ENCODE measurements at places on chromosomes 7 and 10.

DNA sequence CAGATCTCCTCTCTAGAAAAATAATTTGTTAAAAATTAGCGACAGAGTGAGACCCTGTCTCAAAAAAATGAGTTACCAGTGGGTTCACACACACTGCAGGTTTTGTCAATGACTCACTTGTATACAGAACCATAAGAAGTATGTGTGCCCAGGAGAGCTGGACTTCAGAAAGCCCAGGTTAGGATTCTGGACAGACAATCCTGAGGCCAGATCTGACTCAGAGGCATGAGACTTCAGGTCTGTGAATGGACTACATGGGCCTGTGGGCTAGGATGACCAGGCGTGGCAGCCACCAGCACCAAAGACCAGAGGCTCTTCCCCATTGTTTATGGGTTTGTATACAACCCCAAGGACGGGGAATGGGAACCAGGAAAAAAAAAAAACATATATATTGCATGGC, 9.3 kb upstream of the ZNF438 start:
- DNase-seq = no peak

GRCh38 chr7:11480143-11480542, 351.9 kb downstream of the THSD7A start:
- DNase-seq = no peak

DNA sequence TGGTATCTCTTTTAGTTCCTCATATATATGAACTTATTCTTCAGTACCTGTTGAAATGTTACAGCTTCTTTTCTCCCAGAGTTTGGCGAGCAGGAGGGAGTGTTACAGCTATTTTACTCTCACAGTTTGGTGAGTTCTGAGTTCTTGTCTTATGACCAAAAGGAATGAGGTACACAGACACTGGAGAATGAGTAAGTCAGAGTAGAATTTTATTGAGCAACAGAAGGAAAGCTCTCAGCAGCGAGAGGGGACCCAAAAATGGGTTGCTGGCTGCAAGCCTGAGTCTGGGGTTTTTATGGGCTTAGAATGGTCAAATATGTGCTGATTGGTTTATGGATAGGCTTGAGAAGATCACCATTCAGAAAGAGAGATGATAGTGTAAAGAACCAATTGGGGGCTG, 175.2 kb downstream of the CDK14 start:
- DNase-seq = no peak

DNA sequence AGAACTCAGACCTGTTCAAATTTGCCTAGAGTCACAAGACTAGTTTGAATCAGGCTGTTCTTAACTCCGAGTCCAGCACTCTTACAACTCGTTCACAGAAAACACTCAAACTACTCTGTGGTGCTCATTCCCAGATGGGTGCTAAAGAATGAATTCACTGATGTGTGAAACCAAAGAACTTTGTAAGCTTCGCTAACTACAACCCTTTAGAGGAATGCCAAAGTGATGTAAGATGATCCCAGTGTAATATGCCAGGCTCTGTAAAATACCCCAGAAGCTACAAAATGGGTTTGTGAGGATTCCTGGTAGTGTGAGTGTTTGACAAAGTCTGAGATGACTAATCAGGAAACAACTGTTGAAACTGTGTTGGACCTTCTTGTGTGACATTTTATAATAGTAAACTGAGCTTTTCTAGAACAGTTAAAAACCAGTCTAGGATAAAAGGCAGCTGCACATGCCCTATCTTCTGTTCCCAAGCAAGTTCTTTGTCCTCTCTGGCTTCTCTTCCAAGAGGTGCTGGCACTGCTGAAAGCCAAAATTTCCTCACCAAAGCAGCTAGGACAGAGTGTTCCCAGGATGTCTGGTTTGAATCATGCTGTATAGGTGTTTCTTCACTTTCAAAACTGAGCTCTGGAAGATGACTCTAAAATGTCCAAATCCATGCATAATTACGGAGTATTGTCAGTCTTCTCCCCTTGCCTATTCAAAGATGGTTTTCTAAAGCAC, 527.6 kb downstream of the SORCS1 start:
- no peak for DNase-seq

DNA sequence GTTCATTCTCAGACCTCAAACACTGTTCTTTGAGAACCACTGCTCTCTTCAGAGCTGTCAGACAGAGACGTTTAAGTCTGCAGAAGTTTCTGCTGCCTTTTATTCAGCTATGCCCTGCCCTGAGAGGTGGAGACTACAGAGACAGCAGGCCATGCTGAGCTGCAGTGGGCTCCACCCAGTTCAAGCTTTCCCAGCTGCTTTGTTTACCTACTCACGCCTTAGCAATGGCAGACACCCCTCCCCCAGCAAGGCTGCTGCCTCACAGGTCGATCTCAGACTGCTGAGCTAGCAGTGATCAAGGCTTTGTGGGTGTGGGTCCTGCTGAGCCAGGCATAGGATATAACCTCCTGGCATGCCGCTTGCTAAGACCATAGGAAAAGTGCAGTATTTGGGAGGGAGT, 80.5 kb upstream of the CYP2C9 start:
- DNase-seq = no peak

DNA sequence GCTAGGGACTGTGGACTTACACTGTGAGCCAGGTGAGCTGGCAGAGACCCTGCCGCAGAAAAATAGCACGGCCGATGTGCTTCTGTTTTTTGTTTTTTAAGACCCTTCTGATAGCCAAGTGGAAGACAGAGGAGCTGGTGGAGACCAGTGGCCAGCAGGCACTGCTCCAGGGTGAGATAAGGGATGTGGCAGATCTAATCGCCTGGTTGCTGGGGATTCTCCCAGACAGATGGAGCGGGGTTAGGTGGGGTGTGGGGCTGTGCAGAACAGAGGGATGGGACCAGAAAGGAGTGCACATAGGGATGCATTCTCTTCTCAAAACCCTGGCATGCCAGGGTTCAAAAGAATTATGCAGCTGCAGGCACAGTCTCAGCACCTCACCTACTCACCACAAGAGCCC, 82.2 kb downstream of the VOPP1 start:
- DNase-seq = no peak

DNA sequence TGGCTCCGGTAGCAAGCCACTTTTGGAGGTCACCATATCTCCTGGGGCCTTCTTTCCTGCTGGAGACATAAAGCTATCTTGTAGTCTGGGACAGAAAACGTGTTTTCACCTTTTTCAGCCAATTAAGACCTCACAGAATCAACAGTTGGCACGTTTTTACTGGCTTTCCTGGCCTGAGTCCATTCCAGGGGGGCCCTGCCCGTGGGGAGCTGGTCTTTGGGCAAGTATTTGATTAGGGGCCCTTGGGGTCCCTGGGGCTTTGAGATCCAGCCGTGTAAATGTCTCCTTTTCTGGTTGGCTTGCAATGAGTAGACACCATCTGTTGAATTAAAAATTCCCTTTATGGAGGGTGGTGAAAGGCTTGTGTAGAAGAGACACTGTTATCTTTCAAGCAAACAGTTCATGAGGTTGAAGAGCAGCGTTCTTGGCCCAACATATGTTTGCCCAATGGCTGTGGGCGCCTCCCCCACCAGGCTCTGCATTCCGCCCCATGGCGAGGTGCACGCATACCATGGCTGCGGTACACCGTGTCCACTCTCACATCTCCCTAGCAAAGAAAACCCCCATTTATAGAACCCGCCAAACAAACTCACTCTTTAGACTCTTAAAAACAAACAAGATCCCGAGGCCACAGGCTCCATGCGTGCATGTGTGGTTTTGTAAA, 593.2 kb downstream of the LRMDA start:
- no peak for DNase-seq

- no peak for DNase-seq
Observed at GRCh38 chr10:2610946-2611345, 456.4 kb upstream of the PFKP start.

- DNase-seq = no peak
Observed at GRCh38 chr10:108801775-108802517, 1121.4 kb downstream of the XPNPEP1 start.

DNA sequence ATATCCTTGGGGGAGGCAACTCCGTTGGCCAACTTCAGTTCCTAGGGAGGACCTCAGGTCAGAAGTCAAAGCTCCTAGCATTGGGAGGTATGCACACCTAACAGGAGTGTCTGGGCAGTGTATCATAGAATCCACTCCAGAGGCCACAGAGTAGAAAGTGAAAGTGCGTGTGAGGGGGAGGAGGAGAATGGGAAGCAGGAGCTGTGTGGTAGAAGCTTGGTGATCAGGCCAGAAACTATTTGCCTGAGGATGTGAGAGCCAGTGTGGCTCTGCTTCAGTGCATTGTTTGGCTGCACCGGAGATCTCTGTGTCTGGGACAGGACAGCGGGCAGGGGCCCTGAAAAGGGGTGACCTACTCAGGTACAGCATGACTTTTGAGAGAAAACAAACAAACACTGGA, 557.4 kb upstream of the VSTM2A start:
- DNase-seq = no peak

DNA sequence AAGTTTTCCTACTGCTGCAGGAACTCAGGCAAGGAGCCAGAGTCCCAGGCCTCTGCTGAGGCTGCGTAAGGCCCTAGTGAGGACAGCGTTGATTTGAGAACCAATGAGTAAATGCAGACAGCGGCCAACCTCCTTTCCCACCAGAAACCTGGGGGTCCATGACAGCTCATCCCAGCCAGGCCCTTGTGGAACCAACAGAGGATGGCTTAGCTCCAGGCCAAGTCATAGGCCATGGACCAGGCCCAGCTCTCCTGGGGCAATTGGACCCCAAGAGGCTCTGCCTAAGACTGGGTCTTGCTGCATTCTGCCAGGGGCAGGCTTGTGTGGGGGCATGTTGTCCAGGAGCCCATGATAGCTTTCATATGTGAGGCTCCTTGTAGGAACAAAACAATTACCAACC, 65.4 kb upstream of the PPP1R3C start:
- DNase-seq = no peak

DNA sequence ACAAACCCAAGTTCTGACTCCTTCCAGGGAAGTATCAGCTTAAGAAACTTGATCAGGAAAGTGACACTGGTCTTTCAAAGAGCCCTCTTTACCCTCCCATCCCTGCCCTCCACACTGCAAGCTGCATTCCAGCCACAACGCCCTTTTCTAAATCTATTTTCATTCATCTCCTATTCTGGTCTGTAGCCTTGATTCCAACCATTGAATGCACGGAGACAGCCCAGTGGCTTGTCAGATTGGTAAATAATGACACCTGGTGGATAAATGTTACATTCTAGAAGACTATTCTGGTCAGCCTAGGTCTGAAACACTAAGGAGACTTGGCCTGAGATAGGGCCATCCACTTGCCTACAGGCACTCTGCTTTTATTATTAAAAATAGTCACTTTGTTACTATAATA, 20.9 kb downstream of the MORN4 start:
- no peak for DNase-seq

DNA sequence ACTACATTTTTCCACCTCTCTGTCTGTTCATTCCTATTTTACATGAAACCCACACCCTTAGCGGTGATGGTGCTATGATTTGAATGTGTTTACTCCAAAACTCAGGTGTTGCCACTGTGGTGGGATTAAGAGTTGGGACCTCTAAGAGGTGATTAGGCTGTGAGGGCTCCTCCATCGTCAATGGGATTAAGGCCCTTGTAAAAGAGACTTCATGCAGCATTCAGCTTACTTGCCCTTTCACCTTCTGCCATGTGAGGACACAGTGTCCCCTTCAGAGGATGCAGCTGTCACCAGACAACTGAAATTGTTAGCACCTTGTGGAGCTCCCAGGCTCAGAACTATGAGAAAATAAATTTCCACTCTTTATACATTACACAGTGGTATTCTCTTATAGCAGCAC, 182.2 kb downstream of the NOC3L start:
- no peak for DNase-seq

DNA sequence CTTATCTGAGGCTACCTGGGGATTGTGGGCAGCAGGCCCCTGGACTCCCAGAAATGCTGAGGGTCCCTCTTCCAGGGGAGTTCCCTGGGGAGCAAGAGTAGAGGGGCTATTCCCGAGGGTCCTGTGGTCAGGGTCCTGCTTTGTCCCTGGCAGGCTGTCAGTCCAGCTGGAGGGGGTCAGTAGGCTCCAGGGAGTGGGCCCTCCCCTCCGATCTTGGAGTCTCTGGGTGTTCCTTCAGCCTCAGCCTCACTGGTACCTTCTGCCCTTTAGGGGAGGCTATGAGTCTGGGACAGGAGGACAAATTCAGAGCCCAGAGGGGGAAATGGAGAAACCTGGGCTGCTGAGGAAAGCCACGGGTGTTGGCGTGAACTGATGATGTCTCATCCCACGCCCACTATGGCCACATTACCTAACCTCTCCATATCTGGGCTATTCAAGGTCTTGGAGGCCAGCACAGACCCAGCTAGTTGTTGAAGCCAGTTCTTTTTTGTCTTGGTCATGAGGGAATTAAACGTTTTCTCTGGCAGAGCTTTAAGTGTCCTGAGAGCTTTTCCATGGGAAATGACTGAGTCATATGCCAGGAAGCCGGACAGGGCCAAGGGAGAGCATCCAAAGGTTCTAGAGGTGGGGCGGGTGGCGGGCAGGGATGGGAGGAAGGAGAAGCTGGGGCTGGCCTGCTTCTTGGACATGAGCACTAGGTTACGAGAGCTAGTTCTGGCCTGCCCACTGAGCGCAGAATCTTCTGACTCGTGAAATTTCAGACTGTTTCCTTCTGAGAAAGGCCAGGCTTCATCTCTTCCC, 6.2 kb downstream of the CALHM2 start:
- no peak for DNase-seq

GRCh38 chr7:81819861-81820260, 50.0 kb upstream of the HGF start:
- no peak for DNase-seq
